H54 (cell line): ENCODE measurements at places on chromosomes 3 and 15.

- DNase-seq = no peak
Observed at GRCh38 chr15:40234783-40235182, 4.1 kb upstream of the PAK6 start.

- no peak for DNase-seq
Observed at GRCh38 chr3:67567893-67568292, 86.5 kb downstream of the SUCLG2 start.

- DNase-seq = no peak
Observed at GRCh38 chr3:114831861-114832260, 315.2 kb downstream of the ZBTB20 start.

DNA sequence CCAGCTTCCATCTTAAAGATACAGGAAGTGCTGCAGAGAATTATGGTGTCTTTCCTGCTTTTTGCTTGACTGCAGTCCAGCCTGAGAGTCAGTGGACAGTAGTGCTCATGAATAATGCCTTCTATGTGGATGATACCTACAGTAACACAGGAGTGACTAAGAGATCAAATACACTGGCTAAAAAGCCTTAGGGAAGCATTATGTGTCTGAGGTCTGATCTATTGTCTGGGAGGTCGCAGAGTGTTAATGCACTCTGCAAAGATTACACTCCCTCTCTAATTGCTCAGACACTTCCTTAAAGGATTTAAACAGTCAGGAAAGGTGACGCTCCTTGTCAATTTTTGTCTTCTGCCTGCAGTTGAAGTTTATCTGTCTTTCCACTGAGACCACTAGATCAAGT is 183.6 kb downstream of the MCTP2 start:
- no peak for DNase-seq

DNA sequence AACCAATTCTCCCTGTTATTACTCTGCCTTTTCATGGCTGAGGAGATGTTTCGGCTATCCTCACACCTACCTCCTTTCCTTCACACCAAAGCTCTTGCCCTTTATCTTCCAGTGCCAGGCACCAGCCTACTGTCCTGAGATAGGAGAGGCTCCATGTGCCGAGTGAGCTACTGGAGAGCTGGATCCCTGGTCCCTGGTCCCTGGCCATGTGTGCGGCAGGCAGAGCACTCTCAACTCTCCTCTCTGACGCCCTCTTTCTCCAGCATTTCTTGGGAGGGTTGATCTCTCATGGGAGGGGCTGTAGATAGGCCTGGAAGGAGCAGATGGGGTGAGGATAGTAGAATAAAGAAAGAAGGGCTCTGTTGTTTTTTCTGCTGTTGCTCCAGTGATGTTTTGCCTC is 277.1 kb upstream of the UMPS start:
- no peak for DNase-seq

- DNase-seq = no peak
Observed at GRCh38 chr3:126461450-126462070, 14.1 kb downstream of the ZXDC start.

GRCh38 chr3:154210986-154211385 is 89.8 kb downstream of the ARHGEF26 start:
- DNase-seq = no peak

DNA sequence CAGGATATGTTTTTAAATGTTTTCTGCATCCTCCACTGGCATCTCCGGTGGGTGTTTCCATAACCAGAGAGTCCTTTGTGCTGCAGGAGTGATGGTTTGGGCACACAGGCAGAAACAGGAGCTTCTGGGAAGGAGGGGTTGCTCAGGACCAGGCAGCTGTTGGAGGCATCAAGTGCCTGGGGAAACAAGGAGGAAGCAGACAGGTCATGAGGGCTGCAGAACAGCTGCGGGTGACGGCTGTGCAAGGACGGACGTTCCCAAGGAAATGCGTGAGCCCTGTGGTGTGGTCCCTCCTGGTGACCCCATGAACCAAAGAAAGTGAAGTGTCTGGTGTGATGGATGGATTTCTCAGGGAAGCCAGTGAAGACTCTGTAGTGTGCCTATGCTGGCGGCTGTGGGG is 61.2 kb upstream of the TNFAIP8L3 start:
- no peak for DNase-seq

DNA sequence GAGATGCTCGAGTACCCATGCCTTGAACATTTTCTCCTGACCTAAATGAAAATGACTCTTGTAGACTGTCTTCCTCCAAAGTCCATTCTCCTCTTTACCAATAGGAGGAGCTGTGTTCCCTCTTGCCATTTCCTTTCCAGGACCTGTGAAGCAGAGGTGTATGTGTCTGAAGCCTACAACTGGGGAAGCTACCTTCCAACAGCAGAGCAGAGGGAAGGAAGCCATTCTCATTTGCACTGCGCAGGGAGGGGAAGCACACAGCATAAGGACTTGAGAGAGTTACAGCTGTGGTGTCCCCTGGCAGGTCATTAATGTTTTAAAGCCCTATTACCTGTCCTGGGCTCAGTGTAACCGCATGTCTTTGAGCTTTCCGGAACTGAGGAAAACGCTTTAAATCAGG is 38.7 kb downstream of the HSPBAP1 start:
- peak; percentile 47 for DNase-seq

DNA sequence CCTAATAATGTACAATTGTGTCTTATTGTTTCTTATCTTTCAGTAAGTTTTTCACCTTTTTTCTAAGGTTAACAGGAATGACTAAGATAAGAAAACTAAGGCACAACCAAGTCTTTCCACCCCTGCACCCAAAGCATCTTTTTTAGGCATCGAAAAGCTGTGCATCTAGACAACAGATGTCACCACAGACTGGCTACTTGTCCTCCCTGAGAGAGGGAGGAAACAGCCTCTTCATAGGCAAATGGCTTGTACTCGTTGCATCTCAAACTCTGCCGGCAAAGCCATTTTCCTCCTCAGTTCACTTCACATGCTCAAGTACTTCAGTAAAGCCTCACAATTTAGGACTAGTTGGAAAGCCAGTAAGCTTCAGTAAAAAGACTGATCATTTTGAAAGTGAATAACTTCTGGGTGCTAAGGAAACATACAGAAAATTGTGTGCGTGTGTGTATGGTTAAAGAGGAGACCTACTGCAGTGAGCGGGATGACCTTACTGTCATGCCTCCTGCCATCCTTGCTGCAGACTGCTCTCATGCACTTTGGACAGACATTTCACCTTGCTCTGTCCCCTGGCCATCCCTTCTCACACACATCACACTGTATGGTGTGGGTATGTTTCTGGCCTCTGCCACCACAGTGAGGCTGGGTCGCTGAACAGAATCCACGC is 36.5 kb upstream of the HACD2 start:
- no peak for DNase-seq

DNA sequence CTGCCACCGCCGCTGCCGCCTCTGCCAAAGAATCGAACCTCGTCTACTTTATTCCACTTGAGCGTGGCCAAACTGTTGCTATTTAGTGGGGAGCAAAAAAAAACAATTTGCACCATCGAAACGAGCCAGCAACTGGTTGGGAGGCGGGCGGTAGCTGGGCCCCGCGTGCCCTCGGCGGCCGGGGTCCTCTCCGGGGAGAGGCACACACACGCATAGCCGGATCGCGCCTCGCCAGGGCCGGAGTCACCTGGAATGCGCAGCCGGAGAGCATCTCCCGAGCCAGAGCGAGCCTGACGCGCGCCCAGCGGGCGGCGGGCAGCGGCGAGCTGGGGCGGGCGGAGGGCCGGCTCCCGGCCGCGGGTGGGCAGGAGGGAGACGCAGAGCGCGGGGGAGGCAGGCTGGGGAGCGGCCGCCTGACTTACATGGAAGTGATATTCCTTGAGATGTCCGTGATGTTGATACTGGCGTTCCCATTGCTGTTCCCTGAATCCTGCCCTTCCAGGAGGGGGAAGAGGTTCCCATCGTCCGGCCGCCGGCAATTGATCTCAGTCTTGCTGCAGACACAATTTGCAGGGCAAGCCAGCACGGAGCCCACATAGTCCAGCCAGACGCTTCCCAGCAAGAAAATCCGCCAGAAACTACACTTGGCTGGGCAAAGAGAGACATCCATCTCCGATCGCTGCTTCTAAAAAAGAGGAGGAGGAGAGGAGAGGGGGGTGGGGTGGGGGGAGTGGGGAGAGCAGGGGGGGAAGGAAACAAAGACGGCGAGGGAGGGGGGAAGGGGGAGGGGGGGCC is 858 bp downstream of the NTRK3 start:
- no peak for DNase-seq

DNA sequence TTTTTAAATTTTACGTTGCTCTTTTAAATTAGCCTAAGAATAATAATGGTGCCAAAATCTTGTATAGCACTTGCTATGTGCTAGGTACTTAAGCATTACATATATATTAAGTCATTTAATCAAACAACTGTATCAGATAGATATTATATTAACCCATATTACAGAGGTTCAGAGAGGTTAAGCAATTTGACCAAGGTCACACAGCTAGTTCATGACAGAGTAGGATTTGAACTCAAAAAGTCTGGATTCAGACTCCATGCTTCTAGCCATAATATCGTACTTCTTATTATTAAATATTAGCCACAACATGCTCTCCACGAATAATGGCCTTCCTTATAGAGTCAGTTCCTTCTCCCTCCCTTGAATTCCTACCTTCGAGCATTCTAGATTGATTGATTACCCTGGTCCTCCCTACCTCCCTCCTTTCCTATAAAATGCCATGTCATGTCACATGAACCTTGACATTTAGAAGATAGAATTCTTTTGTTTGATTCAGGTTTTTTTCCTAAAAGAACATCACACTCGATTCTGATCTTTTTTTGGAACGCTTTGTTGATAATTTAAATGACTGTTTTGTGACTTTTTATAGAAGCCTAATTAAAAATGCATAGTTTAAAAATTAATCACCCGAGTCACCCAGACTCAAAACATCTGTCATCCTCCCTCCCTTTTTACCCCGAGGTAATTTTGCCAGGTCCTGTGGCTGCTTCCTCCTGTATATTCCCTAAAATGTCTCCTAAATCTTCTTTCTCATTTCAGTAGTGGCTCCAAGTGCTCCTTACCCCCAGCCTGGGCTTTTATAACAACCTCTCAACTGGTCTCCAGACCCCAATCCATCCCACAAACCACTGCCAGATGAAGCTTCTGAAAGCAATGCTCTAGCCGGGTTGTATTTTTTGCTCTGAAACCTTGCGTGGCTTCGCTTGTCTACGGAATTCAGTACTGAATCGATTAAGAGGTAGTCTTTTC is 8.5 kb upstream of the PSMD6 start:
- no peak for DNase-seq

DNA sequence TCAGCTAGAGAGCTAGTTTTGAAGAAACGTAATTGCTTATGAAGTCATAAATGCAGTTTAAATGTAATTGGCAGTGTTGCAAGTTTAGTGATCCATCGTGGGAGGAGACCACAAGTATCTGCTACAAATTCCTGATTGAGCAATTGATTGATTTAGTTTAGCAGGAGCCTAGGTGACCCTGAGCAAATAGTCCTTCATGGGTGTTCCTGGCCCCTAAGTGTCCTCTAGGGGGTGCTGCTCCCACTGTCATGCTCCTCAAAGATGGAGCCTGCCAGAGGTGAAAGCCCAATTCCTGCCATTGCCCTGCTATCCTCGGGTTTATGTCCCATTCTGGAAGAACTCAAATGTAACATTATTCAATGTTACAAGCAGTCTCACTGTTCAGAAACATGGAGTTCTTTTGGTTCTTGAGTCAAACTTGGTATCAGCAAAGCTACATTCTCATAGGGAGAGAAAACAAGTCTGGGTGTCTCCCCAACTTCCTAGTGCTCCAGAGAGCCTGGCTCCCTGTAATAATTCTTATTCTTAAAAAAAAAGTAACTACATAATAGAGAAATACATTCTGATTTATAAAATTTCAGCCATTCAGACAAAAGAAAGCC is 29.8 kb upstream of the SENP5 start:
- peak; percentile 48 for DNase-seq

DNA sequence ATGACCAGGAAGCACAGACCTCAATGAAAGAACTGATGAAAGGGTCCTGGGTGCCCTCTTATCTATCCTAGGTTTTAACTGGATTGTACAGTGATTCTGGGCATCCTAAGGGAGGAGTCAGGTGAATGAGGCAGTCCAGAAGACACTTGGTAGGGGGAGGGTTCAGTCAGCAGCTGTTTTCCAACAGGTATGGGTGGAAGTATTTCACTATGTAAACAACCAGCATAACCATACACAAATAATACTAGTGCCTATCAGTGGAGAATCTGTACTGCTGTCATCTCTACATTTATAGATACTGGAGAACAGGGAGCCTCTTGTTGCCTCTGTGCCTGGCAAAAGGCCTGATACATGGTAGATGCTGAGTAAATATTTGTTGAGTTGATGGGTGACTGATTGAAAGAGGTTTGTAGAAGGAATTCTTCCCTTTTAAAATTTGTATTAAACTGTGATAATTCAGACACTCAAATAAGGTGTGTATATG is 328.5 kb downstream of the RBMS3 start:
- DNase-seq = no peak

DNA sequence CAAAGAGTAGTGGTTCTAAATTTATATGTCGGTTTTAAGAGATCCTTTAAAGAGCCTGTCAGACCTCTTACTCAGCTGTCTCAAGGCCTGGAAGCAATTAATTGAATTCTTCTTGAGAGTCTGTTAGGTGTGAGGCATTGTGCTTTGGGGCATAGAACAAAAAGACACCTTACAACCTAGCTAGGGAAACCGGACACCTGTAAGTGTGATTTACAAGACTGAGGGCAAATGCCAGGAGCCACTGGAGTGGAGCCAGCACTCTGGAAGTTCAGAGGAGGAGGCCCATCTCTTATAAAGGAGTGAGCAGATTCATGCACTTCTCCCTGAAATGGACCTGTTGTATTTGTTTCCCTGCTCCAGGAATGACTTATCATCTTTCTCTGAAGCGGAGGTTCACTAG is 97.7 kb upstream of the NUDT16 start:
- no peak for DNase-seq

DNA sequence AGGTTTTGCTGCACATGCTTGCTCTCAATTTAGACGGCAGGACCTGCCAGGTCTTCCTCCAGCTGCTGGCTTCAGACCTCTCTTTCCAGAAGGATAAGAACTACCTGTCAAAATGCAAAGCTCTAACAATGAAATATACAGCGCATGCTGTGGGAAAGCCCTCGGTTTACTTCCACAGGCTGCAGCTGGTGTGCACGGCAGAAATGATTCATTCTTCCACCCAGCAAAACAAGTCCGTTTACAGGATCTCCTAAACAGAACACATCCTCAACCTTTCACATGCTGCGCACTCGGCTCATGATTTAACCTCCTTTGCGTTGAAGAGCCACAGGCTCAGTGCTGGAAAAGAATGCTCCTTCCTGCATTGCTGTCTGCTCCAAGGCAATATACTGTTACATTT is 92.4 kb upstream of the WNT5A start:
- no peak for DNase-seq
